ENCODE measurements at places on chromosomes 7 and 10.
A peak's percentile ranks its signal among the peaks of the same experiment; 100 is the strongest.

GRCh38 chr10:124069341-124070264 is 23.8 kb downstream of the CHST15 start:
- no peak for DNase-seq

DNA sequence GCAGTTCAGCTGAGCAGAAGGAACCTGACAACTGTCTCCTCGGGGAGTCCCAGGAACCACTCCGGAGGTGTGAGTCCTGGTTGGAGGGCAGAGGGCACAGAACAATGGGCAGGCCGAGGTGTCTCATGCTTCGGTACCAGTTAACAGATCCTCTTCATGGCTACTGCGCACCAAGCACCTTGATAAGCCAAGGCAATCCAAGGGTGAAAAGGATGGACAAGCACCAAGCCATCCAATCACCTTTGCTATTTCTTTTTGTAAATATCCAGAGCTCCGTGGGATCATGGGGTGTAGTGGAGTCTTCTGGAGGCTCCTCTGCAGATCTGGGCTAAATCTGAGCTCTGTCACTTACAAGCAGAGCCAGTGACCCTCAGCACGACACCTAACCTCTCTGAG is 233.5 kb downstream of the WDR11 start:
- no peak for DNase-seq

- DNase-seq: no peak
Observed at GRCh38 chr7:136336932-136337331, 359.8 kb upstream of the MTPN start.

DNA sequence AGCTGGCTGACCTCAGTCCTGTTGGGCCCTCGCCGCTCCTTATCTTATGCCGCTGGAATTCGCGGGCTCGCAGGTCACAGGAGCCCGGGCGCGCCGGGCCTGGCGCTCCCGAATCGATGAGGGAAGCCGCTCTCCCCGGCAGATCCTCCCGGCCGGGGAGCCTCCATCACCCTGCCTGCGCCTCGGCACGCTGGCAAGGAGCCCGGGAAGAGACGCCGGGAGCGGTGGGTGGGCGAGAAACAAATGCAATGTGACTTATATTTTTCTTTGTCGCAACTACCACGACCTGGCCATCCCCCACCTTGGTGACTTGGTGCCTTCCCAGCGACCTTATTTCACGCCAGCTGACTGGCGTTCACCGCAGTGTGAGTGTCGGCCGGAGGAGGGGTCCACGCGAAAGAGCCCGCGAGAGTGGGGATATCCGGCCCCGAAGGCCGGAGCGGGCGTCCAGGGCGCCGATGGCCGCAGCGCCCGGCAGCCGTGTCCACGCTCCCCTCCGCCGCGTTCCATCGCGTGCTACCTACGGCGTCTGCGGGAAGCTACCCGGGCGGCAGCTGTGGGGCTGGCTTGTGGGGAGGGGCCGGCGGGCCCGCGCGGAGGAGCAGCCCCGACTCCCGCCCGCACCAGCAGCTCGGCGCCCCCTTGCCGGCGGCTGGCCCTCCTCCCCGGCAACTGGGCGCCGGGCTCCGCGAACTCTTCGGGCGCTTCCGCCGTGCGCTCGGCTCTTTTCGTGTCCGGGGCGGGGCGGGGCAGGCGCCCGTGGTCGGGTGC is 494 bp upstream of the BMPR1A start:
- DNase-seq: peak; percentile 97

DNA sequence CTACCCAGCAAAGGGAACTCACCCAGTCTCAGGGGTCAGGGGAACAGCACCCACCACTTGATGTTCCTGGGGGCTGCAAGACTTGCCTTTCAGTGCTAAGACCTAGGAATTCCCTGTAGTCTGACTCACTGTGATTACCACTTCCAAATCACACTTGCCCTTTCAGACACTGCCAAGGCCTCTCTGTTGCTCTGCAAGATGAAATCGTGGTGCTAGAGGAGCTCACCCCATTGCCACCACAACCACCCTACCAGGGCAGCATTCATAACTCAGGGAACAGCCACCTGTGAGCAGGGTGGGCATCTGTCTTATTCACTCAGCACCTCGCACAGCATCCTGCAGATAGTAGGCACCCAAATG is 36.5 kb downstream of the XPNPEP1 start:
- DNase-seq: no peak

DNA sequence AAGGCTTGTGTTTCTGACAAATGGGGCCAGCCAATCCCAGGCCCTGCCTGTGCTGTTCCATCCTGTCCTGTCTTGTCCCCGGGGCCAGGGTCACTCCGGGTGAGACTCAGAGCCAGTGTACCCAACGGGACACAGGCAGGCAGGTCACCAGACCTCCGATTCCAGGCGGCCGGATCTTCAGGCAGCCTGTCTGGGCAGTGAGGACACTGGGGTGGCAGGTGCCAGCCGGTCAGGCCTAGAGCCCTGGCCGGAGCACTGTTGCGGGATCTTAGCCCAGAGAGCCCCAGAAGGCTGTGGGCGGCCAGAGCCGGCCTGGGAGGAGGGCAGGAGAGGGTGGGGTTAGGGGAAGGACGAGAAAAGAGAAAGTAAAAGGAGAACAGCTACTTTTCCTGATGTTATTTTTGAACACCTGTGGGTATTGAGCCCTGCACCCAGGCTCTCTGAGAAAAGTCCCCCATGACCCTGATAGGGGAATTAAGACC is 134.3 kb upstream of the TNRC18 start:
- DNase-seq: peak; percentile 76

DNA sequence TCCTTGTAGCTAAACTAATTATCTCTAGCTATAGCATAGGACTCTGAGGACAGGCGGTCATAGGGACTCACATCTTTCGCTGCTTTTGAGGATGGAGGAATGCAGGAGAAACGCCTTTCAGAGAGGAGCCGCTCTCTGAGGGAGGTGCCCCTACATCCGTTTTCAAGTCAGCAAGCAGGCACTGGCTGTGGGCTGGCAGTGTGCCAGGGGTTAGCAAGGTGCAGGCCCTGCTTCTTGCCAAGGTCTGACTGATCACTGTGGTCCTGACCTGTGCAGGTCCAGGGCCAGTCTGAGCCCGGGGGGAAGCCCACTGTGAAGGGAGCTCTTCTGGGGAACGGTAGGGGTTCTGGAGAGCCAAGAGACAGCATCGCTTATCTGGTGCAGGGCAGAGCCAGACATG is 89.4 kb downstream of the SH3PXD2A start:
- no peak for DNase-seq

GRCh38 chr10:17506390-17506789 is 52.0 kb upstream of the ST8SIA6 start:
- peak; percentile 91 for DNase-seq

DNA sequence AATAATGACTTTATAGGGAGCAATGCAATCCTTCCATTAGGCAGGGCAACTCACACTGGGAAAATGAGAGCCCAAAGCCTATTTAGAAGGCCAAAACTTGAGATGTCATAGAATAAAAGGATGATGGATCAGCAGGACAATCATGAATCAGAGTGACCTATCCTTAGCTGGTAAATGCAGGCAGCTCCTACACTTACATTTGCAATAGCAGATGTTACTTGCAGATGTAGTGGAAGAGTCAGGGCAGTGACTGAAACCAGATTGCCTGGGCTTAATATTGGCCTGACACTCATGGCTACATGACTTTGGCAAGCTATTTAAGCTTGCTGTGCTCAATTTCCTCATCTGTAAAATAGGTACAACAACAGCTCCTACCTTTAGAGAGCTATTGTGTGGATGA is 98.7 kb downstream of the PRTFDC1 start:
- no peak for DNase-seq

Data from OCI-M1 (cell line).